Stimulated activated CD4-positive, alpha-beta T cell treated with anti-CD3 and anti-CD28 coated beads, Interleukin-15, amount 100 ng/mL, for 24 hours (primary cell): ENCODE measurements at places on chromosomes 1 and 21.

DNA sequence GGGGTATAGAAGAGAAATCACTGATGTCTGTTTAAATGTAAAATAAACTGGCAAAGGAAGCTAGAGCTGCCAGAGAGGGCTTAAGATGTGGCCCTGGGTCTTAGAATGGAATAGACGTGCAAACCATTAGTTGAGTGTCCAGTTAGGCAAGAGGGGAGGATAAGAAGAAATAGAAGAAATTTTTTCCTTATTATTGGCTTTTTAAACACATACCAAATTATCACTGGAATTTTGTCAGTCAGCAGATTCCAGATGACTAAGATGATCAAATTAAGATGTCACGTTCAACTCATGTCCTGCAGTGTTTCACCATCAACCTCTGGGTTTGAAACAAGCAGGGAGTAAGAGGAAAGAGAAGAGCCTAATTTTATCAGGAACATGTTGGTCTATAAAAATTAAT is 71.6 kb upstream of the C1orf21 start:
- no peak for DNase-seq

DNA sequence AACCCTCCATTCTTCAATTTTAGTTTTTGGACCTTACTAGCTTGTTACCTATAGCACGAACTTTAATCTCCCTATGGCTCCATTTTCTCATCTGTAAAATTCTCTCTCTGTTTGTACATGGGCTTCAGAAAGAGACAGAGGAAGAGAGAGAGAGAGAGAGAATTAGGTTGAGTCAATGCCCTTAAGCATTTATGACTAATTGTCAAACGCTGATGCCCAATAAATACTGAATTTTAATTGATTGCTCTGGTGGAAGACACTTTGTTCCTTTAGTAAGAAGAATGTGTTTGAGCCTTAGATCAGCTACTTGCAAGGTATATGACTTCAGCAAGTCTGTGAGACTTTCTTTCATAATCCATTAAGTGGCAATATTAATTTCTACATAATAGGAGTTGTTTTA is 743.1 kb upstream of the ADGRL4 start:
- DNase-seq = no peak

GRCh38 chr1:29539971-29540370 is 303.6 kb downstream of the PTPRU start:
- DNase-seq = no peak

DNA sequence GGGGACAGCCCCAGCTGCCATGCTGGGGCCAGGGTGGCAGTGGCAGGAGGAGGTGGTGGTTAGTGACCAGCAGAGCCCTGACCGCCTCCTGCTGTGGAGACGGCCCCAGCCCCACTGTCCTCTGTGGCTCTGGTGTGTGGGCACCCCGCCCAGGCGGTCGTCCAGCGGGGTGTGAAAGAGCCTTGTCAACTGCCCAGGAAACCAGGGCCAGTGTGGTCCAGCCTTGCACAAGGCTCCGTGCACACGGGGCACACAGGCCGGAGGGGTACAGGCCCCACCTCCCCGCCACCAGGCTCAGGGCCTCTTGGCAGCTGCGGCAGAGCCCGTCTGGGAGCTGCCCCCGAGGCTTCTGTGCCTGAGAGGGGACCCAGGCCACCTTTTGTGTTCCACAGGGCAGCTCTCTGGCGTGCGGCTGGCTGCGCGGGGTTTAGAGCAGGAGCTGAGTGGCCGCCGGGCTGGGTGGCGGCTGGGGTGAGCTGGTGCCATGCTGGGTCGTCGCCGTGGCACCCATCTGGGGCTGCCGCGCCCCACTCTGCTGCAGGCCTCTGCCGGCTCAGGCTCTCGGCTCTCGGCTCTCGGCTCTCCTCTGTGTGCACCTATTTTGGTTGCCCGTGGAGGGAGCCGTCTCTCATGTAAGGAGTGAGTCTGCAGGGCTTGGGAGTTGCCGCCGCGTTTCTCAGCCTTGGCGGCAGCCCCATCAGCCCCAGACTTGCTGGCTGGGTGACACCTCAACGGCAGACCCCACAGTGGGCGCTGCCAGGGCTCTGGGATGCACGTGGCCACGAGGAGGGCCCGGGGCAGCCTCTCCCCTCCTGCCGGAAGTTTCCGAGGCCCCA is 36.1 kb downstream of the SLX9 start:
- DNase-seq = no peak

DNA sequence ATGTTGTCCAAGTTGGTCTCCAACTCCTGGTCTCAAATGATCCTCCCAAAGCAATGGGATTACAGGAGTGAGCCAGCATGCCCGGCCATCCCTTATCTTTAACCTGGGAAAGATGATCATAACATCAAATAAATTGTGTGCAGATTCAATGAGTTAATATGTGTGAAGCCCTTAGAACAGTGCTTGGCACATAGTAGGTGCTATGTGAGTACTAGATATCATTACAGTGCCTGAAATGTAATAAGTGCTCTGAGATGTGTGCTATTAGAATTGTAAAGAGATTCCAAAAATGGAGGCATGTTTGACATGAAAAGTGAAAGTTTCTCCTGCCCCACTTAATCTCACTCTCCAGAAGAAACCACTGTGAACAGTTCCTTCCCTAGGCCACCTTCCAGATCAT is 71.8 kb downstream of the RUNX3 start:
- no peak for DNase-seq

GRCh38 chr1:91948501-91949355 is 473 bp upstream of the BRDT start:
- no peak for DNase-seq

- DNase-seq = no peak
Observed at GRCh38 chr1:70627910-70628309, 216.8 kb downstream of the CTH start.

DNA sequence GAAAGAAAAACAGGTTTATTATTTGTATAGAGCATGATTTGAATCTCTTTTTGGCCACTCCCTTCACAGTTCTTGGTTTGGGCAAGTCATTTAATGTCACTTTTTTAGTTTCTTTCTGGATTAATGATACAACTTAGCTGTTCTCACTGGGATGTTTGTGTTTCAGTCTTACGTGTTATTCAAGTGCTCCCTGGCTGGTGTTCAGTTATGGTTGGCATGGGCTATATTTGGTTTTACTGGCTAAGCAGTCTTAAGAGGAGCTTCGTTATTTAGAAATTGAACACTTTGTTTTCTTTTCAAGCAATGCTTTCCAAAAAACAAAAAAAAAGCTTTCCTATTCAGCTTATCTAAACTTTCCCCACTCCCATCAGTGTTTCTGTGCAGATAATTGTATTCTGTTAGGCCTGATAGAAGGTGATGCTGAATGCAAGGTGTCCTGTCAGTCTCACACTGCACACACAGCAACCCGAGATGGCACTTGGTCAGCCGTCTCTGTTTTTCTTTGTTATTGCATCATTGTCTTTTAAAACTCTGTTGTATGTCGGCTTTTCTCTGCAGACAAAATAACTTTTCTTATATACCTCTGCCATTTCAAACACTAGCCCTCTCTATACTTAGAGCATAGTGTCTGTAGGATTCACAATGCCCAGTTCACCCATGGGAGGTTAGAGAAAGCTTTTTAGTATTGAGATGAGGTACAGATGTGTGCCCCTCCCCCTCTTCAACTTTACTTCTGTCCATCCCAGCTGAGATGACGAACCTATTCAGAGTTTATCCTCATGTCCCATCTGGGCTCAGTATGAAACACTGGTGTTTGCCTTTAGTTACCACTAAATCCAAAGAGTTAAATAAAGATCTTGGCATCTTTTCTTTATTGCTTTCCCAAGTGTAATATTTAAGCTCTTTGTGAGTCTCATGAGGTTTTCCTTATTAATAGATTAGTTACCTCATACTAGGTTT is 80.2 kb downstream of the VPS13D start:
- DNase-seq = no peak

DNA sequence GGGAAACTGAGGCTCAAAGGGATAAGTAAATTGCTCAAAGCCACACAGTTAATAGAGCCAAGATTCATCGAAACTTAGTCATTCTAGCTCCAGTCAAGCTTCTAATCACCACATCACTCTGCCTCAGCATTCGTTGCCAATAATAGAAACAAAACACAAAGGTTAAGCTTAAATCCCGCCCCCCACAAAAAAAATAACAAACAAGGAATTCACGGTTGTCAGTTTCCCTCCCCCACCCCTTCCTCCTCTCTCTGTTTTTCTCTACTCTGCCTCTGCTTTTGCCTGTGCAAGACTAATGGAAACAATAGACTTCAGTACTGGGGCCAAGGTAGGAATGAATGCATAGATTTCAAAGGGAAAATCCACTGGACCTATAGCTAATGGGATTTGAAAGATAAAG is 70.7 kb upstream of the ZNF644 start:
- DNase-seq = no peak

GRCh38 chr1:157111396-157112165 is 12.0 kb upstream of the ETV3L start:
- DNase-seq = no peak

- DNase-seq = no peak
Observed at GRCh38 chr1:174736831-174737230, 262.9 kb upstream of the CACYBP start.

- no peak for DNase-seq
Observed at GRCh38 chr21:43300496-43301408, 126.2 kb downstream of the SIK1 start.

GRCh38 chr1:172180501-172181285 is 239.8 kb upstream of the C1orf105 start:
- DNase-seq = peak; percentile 59

DNA sequence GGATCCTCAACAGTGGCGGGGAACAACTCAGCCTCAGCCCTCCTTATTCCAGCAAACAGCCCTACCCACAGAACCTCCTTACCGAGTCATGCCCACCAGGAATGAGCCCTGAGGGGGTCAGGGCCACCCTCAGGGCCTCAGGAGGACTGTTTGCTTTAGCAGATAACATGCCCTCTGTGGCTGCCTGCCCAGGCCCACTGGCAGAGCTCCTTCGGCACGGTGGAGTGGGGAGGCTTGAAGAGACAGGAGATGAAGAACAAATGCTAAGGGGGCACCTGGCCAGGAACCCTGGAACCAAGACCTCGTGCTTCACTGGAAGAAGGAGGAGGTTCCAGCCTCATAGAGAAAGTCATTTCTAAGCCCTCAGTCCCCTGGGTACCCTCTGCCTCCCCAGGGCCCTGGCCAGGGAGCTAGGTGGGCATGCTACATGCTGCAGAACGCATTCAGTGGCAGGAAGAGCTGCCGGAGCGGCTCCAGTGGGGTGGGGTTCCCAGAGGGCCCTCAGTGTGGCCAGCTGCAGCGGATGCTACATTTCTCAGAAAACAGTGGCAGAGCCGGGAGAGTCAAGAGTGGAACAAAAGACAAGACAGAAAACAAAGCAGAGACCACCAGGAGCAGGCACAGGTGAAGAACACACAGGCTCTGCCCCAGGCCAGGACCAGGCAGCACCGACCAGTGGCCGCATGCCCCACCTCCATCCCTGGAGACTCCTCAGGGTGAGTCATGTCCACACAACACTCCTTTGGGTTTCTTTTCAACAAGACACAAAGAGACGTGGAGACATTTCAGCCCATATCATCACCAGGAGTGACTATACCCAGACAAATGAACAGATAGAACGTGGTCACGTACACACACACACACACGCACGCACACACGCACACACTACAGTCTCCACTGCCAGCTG is 39.8 kb downstream of the RIMS3 start:
- no peak for DNase-seq

DNA sequence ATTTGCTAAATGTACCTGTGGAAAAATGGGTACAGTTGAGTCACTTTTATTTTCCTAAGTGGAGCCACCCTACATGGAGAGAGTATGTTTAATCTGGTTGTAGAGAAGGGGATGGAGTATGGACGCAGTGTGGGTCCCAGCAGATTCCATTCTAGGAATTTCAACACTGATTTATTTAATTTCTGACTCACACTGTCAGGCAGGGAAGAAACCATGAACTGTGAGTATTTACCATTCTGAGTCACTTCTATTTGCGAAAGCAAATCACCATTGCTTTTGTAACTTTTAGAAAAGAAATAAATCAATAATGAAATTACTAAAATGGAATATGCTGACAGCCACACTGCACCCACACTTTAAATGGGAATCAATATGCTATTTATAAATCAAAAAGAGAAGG is 339.0 kb downstream of the DSCAM start:
- no peak for DNase-seq

DNA sequence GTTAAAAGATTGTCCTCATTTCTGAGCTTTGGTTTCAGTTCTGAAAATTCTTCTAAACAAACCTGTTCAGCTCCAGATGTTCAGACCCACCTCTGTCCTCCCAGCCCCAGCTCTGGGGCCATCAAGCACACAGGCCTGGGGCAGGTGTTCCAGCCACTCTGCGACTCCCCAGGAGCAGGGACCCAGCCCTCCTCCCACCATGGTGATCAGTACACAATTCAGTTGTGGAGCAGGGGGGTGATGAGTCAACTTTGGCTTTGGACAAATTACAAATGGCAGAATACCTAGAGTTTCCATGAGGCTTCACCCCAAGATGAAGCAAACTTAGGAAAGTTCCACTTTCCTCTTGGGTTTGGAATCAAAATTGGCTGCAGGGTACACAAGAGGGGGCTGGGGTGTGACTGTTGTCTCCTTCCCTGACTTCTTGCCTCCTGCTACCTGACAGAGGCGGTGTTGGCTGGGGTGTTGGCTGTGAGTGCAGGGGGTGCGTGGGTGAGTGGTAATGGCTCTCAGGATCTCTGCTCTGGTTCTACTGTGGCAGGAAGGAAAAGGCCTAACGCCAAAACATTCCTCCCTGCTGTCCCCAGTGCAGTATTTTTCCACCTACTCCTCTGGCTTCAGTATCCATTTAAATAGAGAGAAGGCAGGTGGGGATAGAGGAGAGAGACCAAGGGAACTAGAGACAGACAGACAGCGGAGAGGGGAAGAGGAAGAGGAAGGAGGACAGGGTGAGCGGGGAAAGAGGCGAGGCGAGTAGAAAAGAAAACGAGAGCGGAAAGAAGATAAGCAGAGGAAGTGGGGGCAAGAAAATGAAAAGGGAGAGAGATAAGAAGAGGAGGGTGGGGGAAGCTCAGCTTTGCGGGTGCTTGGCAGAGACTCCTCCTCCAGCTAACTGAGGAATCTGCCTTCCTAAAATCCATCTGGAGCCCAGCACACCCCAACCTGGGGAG is 20.6 kb upstream of the LRRN2 start:
- DNase-seq = no peak

GRCh38 chr1:53725238-53725689 is 13.7 kb downstream of the GLIS1 start:
- DNase-seq = no peak

DNA sequence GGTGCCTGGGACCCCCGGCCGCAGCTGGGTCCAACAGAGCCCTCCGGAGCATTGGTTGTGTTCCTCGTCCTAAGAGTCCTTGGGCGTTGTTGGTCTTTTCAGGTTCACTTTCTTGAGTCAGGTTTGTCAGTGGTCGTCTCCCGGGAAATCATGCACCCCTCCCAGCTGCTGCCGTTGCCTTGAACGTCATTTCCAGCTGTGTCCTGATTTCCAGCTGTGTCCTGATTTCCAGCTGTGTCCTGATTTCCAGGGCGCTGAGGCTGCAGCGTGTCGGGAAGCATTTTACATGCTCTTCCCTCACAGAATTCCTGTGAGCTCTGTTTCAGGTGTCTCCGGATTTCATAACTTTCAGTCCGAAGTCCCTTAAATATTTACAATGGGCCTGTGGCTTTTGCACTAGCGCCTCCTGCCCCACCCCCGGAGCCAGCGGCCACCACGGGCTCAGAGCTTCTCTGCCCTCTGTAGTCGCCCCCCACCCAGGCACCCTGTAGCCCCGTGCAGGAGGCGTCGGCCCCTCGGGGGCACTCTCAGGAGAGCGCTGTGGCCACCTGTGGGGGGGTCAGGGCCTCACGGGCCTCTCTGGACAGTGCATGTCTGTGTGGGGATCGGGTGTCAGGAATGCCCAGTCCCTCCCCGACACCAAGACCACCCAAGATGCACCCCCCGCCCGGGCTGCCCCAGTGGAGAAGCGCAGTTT is 66.7 kb downstream of the COL18A1 start:
- no peak for DNase-seq

- DNase-seq = no peak
Observed at GRCh38 chr1:240682859-240683242, 70.9 kb upstream of the GREM2 start.

- no peak for DNase-seq
Observed at GRCh38 chr1:8796812-8797211, 20.6 kb downstream of the RERE start.
